ENCODE measurements at places on chromosomes 7 and 10.

GRCh38 chr7:105352901-105353668 lies 35.6 kb downstream of the SRPK2 start:
- DNase-seq: no peak

- DNase-seq: no peak
Measured at GRCh38 chr7:137539111-137539715, 195.7 kb upstream of the PTN start.

DNA sequence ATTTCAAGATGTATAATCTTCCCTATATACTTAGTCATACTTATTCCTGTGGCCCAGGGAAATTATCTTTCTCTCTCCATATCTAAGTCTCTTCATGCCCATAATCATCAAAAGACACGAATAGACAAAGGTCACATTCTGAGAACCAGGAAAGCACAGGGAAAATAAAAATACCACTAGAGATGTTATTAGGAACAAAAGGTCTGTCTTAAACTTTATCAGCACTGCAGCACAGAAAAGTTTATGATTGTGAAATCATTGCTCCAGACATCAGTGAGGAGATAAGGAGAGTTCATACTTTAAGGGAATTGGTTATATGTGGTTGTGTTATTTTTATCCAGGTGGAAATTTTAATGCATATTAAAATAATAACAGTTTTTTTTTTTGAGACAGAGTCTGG lies 974.6 kb upstream of the CELF2 start:
- no peak for DNase-seq

DNA sequence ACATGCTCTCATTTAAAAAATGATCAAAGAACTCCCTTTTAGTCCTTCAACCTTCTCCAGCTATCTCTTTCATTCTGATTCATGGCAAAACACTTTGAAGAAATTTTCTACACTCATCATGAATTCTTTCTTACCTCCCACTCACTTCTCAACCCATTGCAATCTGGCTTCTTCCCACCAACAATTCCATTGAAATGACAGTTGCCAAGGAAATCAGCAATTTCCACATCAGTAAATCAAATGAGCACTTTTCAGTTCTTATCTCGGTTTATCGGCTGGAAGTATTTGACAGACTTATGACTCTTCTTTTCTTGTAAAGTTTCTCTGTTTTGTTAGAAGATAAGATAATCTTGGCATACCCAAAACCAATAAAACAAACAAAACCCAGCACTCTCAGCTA lies 99.1 kb upstream of the CACNA2D1 start:
- DNase-seq: no peak

GRCh38 chr10:2463316-2463715 lies 604.0 kb upstream of the PFKP start:
- DNase-seq: no peak

DNA sequence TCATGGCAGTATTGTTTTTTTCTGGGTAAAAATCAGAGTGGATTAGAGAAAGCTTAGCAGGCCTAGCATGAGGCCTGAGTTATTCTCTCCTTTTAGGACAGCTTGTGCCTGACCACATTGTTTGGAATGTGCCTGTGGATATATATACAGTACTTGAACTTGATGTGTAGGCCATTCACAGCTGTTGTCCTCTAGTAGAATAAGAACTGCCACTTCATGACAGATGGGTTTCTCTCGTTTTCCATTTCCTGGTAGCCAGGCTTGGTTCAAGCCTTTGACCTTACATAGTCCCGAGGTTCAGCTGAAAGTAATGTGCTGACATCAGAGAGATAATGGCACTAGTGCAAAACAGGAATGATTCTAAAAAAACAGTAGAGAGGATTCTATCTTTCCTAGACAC lies 473.9 kb downstream of the AUTS2 start:
- no peak for DNase-seq

DNA sequence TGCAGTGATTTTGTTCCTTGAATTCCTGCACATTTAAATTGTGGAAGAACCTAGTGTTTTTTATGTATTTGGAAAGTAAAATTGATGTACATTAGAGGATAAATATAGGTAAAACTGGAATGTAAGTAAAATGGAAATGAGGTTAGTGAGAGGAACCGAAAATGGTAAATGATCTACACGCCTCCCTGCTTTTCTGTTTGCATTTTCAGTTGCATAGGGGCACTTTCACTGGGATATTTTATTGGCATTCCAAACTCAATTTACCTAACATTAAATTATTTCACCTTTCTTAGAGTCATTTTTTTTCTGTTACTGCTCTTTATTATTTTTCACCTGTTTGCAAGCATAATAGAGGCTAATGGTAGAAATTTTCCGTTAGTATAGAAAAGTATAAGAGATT lies 8.0 kb downstream of the CDK13 start:
- no peak for DNase-seq

DNA sequence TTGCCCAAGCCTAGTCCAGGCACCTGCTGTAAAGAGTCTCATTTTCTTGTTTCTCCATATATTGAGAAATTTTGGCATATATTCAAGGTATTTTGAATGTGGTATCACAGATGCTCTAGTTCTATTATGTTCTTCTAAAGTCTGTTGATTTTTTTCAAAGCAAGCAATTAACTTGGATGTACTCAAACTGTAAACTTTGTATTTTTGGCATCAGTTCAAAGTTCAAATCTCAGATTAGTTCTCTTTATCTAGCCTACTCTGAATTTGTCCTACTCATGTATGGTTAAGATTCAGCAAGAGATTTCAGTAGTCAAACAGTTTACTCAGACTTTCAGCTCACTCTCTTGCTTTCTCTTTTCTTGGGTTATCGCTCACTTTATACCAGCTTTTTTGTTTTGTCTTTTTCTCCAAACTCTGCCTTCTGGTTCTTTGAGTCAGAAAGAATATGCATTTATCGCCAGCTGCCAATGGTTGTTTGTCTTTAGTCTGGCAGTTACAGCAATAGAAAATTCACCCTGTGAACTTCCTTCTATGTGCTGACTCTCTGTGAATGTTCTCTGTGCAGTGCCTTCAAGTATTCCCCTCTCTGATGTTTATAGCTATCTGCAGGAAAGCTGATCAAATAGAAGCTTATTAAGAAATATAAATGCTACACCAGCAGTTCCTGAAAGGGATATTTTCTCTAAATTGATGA lies 56.0 kb downstream of the ANKRD7 start:
- DNase-seq: no peak

DNA sequence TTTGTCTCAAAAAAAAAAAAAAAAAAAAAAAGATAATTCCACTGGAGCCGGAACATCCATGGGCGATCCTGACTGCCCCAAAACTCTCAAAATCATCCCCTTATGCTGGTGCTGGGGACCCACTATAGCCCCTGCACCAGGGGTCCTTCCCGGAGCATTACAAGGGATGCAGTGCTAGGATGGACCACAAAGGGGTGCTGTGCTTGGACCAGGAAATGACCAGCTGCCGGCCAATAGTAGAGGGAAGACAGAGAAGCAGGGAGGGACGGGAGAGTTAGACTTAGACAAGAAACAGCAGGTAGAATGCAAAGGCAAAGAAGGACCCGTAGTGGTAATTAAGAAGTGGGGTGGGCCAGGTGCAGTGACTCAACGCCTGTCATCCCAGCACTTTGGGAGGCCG lies 40.5 kb downstream of the RCC1L start:
- no peak for DNase-seq

GRCh38 chr7:68166525-68166924 lies 1169.9 kb downstream of the TYW1 start:
- no peak for DNase-seq

- DNase-seq: no peak
Measured at GRCh38 chr10:93334901-93335327, 147.2 kb downstream of the MYOF start.

DNA sequence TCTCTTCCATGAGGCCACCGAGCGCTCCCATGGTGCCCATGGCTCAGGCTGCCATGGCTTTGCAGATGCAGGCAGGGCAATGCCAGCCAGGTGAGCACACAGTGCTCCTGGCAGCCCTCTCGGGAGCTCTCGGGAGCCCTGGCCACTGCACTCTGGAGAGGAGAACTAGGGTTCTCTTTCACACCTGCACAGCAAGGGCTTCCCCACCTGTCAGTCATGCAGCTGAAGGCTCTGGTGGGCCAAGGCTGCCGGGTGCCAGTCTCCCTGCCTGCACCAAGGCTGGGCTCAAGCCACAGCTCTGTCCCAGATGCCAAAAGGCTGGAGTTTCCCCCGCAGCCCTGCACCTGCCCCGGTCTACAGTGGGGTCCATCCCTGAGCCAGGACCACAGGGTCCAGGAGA lies 32.6 kb downstream of the NUDT1 start:
- DNase-seq: no peak

GRCh38 chr7:33841705-33842129 lies 63.6 kb upstream of the BMPER start:
- DNase-seq: no peak

DNA sequence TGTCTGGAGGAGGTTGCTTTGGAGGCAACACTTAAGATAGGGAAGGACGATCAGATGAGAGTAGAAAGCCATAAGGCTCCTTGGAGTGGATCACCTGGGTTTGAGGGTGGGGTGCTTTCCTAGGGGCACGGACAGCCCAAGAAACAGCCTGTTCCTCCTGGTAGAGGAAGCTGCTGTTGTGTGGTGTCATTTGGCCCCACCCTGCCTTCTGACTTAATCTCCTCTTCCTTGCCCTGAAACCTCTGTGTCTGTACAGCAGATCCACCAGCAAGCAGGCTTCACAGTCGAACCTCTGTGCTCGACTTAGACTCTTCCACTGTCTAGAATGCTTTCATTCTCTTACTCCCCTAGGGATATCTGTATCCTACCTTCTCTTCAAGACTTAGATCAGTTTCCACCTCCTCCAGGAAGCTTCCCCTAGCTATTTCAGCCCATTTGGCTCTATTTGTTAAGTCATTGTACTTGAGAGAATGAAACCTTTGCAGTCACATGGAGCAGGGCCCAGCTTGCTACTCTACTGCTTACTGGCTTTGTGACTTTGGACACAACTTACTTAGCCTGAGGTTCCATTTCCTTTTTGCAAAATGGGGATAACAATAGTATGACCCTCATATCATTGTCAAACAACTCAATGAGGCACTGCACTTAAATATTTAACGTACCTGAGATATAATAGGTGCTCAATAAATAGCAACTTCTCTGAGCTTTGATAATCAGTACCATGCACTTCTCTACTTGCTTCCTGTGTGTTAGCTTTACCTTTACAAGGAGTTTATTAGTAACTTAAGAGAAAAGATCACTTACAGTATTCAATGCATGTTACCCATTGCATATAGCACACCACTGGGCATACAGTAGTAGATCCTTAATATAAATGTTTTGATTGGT lies 5.0 kb downstream of the MXI1 start:
- no peak for DNase-seq

GRCh38 chr7:155870334-155871180 lies 58.3 kb upstream of the SHH start:
- DNase-seq: no peak

DNA sequence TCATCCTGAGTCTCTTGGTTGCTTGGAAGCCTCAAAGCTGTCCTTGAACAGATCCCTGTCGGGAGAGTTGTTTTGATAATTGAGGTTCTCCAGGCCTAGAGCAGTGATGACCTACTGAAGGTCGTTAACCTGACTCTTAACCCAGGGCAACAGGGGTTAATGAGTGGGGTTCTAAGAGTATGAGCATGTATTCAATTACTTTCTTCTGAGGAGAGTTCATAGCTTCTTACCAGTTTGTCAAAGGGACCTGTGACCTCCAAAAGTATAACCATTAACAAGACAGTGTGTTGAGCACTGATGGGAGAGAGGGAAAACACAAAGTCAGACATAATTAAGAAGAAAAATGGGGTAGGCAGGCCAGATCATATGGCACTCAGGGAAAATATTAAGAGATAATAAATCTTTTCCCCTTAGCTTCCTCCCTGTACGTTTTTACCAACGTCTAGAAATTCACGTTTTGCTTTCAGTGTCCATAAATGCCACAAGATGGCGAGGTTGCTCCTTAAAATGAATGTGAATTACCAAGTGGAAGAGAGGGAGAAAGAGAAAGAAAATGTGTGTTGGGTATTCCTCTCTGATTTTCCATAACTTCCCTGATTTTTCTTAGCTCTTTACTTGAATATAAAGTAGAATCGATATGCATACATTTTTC lies 97.6 kb downstream of the SUGCT start:
- no peak for DNase-seq

- no peak for DNase-seq
Measured at GRCh38 chr7:34451923-34452322, 206.1 kb upstream of the NPSR1 start.

- no peak for DNase-seq
Measured at GRCh38 chr7:89029864-89030263, 234.3 kb upstream of the TEX47 start.

GRCh38 chr10:128191847-128192246 lies 65.6 kb upstream of the MKI67 start:
- no peak for DNase-seq

GRCh38 chr7:27177795-27178320 lies 3.7 kb upstream of the HOXA10 start:
- no peak for DNase-seq

- DNase-seq: no peak
Measured at GRCh38 chr7:141073173-141073640, 657 bp upstream of the TMEM178B start.

DNA sequence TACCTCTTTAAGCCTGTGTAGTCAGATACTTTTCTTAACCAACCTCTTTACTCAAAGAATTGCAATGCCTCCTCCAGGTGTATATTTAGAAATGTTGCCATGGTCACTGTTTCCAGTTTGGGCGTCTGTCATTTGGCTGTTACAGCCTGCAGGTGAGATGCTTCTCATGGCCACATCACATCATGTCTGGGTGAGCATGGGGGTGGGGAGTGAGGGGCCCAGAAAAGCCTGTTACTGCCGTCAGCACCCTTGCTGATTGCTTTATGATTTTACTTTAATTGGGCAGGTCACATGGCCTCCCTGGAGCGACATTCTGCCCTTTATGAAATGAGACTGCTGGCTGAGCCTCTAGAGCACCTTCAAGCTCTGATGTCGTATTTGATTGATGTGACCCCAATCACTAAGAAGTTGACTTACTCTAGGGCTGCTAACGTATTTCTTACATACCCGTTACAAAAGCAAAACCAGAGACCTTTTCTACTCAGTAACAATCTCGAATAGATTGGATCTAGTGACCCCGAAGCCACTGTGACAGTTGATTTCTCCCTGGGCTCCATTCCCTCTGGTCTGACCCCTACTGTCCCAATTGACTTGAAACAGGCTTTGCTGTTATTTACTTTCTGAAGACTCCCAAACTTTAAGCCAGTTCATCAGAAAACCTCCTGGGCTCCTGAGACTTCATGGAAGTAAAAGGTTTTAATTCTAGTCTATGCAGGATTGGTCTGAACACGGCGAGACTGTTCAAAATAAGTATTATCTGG lies 60.7 kb downstream of the OTUD1 start:
- DNase-seq: no peak

- no peak for DNase-seq
Measured at GRCh38 chr7:135111379-135111778, 36.5 kb upstream of the TMEM140 start.

All from stimulated activated CD4-positive, alpha-beta T cell treated with anti-CD3 and anti-CD28 coated beads, Interleukin-12 subunit alpha, Interleukin-12 subunit beta, amount 100 ng/mL, for 24 hours (primary cell).